ENCODE measurements at places on chromosomes 2 and 18.

GRCh38 chr2:29659178-29659577 lies 262.2 kb downstream of the ALK start:
- no peak for DNase-seq

- no peak for DNase-seq
Measured at GRCh38 chr2:220959391-220959802, 612.7 kb downstream of the EPHA4 start.

GRCh38 chr2:2192091-2192955 lies 138.8 kb downstream of the MYT1L start:
- no peak for DNase-seq

GRCh38 chr2:28451793-28452533 lies 43.9 kb upstream of the PLB1 start:
- no peak for DNase-seq

DNA sequence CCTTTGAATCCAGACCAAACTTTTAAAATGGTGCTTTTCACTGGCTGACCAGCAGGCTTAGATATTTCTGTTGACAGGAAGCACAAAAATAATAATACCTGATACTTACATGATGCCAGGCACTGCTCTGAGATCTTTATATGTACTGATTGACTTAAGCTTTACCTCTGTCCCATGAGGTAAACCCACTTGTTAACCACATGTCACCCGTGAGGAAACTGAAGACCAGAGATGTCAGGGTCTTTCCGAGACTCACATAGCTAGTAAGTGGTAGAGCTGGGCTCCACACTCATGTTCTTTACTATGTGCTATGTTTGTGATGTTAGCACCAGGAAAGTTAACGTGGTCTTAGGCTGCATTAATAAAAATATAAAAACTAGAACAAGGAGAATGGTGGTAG lies 297.7 kb downstream of the PLCL1 start:
- DNase-seq: no peak

DNA sequence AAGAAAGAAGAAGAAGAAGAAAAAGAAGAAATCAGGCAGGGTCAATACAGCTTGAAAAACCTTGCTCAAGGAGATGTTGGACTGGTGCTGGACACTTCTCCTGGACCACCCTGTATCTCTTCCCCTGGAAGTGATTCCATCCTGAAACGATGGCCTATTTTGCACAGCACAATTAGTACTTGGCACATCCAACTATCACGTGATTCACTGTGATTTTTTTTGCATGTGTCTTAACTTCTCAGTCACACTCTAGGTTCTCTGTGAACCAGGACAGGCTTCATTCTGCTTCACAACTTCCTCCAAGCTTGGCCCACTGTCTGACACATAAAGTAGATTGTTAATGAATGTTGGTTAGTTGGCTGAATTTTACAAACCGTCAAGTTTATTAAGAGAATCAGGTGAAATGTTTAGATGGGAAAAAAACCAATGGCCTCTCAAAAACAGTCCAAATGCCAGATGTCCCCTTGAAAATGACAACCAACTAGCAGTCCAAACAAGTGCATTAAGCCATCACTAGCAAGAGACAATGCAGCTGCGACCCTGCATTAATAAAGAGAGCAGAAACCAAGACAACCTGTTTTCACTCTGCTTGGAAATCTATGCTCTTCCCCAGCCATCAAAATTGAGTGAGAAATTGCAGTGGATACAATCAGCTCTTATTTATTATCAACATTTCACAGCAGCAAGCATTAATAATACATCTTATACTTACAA lies 300.0 kb upstream of the CHAC2 start:
- DNase-seq: no peak

DNA sequence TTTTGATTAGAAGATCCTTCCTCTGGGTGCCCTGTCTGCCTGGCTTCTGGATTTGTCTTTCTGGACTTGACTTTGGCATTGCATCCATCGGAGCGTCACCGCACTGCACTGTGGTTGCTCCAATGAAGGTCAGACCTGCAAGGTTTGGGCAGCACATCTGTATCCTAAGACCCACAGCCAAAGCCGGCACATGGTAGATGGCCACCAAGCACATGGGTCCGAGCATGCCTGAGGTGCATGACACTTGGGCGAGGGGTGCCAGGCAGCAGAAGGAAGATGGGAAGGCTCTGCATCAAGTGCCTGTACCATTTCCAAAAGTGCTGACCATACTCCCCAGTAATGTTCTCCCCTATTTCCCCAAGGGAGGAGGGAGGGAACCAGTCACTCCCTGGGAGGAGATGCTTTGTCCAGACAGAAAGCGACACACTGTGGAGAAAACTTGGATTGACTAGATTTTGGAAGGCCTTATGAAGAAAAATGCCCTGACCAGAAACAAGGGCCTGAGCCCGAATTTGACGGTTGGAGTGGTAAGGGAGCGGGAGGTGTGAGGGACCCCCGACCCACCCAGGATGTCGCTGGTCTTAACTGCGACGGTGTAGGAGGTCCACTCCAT lies 149.9 kb downstream of the LOXHD1 start:
- no peak for DNase-seq

DNA sequence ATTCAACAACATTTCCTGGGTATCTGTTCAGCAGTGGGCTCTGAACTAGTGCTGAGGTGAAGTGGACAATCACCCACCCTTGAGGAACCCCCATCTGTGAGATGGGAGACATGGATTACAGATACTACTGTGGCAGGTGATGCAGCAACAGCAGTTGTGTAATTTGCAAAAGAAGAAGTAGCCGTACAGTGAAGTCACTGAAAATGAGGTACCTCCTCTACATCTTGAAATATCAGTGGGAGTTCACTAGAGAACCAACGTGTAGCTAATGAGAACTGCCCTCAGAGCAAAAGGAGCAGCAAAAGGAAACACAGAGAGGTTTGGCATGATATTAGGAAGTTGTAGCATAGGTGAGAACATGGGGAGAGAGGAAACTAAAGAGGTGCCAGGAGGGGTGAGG lies 41.3 kb downstream of the VSNL1 start:
- no peak for DNase-seq

GRCh38 chr2:31226266-31226665 lies 7.7 kb upstream of the EHD3 start:
- DNase-seq: no peak

DNA sequence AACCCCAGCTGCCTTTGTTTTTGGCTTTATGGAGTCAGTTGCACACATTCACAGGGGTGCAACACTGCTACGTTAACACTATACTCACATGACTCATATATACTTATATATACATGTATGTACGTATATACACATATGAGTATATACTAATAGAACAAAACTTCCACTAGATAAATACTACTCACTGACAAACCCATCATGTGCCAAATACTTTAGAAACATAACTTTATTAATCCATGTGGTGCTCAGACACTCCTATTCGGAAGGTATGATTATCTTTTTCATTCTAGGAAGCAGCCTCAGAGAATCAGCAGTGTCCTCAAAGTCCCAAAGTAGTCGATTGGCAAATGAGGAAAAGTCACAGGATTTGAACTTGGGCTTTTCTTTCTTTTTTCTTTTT lies 7.9 kb downstream of the PMAIP1 start:
- no peak for DNase-seq

- DNase-seq: no peak
Measured at GRCh38 chr2:216717491-216717901, 22.1 kb upstream of the IGFBP5 start.

- no peak for DNase-seq
Measured at GRCh38 chr2:181596556-181596955, 60.3 kb downstream of the CERKL start.

DNA sequence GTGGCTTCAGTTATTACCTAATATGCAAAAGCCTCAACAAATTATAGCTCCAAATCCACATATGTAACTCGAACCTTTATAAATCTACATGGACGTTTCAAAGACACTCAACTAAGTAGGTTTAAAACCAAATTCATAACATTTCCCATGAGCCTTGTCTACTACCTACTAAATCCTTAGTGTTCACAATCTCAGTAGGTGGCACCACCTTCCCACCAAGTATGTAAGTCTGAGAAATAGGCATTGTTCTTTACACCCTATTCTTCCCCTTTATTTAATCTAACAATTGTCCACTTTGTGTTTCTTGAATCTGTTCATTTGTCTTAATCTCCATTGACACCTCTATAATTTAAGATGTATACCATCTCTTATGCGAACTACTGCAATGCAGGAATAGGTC lies 4.6 kb downstream of the PIGN start:
- no peak for DNase-seq

Data from brain microvascular endothelial cell (primary cell).